ENCODE measurements at places on chromosomes 5 and 9.

GRCh38 chr5:82487131-82487530 lies 209.0 kb upstream of the RPS23 start:
- DNase-seq: no peak

DNA sequence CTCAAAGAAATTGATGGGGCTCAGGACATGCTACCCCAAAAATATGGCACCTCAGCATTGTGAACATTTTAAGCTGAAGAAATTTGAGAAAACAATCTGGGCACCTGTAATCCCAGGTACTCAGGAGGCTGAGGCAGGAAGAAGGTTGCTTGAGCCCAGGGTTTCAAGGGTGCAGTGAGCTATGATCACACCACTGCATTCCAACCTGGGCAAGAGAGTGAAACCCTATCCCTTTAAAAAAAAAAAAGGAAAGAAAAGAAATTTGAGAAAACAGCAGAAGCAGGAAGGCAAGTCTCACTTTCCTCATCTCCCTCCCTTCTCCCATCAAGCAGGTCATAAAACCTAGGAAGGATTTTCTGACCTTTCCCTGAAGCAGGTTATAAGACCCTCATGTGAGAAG lies 23.6 kb downstream of the TPD52L3 start:
- DNase-seq: no peak

DNA sequence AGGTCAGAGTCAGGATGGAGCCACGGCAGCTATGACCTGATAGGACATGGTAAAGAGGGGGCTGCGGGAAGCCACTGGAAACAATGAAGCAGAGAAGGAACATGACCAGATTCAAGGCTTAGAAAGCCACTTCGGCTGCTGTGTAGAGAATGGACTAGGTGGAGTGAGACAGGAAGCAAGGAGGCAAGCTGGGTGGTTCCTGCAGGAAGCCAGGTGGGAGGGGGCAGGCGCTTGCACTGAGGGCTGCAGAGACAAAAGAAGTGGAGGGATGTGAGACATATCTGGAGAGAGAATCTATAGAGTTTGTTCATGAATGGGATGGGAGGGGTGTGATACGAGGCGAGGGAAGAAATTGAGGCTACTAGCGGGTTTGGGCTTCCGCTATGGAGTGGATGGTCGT lies 19.0 kb upstream of the N4BP3 start:
- DNase-seq: no peak

DNA sequence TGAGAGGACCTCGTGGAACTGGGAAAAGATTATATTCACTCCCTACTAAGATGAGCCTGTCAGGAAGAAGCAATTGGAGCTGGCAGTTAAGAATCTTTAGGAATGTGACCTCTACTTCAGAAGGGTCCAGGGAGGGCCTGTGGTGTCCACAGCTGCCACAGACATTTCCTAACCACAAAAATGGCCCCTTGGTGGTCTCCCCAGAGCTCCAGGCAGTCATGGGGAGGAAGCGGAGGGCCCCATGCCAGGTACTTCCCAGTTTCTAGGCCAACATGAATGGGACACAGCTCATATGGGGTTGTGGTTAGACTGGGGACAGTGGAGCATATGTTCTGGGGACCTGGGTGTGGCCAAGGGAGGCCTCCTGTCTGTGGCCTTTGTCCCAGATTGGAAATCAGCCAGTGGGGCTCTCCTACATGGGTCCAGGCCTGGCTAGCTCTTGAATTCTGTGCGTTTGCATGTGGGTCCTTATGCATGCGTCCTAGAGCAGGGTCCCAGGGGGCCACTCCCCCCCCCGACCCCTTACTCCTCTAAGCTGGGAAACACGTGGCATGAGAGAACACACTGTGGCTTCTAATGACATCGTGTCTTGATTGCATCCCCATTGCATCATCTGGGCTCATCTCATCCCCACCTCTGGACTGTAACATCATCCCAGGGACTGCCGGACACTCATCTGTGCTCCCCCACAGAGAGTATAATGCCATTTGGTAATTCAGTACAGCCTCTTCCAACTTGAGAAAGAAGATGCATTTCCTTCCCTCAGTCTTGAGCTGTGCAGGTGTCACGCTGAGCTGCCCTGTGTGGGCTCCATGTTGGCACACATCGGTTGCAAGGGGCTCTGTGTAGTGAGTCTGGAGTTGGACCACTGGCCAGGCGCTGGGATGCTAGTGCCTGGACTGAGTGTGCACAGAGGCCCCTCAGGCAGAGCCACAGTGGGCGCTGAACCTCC lies 31.3 kb downstream of the IRF1 start:
- no peak for DNase-seq

- DNase-seq: no peak
Measured at GRCh38 chr5:139847790-139848507, 52.3 kb downstream of the PSD2 start.

DNA sequence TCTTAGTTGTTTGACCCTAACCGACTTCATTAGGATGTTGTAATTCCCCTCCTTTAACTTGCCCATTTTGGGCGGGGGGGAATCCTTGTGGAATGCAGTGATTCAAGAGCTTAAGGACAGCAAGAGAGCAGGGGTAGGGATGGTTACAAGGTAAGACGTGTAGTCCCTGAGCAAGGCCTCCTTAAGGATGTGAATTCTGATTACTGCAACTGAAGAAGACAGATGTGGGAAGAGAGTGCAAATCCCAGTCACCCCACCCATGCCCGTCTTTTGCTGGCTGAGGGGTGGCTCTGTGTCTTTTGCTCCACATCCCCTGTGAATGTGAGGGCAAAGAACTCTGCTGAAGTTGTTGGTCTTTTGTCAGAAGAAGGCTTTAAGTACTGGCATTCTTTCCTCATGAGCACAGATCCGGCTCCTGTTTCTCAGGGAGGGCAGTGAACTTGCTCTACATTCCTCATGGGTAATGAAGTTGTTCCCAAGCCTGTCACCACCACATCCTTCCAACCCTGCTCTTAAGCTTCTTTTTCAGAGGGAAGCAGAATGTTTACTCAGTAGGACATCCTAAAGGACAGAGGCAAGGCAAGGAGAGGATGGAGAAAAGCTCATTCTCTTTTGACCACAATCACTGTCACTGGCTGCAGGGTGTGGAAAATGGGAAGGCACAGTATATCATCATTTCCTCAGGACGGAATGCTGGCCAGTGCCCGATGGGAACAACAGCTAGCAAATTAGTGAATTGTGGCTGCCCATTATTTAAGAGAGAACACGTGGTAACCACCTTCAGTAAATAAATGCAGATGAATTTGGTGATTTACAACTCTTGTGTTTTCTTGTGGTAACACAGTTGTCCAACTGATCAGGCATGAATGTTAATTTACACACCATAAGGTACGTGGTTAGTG lies 61.5 kb downstream of the RAI14 start:
- DNase-seq: no peak

GRCh38 chr5:173229966-173230689 lies 4.9 kb downstream of the NKX2-5 start:
- DNase-seq: no peak

DNA sequence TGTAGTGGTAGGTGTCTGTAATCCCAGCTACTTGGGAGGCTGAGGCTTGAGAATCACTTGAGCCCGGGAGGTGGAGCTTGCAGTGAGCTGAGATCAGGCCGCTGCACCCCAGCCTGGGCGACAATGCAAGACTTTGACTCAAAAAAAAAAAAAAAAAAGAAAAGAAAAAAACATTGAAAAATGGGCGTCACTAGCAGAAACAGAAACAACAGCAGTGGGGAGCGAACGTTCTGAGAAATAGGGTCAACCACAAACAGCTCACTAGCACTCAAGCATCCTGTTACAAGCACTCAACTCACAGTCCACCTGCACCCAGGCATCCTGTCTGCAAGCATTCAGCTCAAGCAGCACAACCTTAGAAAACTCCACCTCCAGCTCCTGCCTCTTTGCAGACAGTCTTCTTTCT lies 17.2 kb downstream of the TRIM14 start:
- DNase-seq: no peak

GRCh38 chr9:24516463-24516862 lies 29.2 kb downstream of the IZUMO3 start:
- no peak for DNase-seq

GRCh38 chr5:123450114-123450513 lies 26.9 kb upstream of the CEP120 start:
- DNase-seq: no peak

DNA sequence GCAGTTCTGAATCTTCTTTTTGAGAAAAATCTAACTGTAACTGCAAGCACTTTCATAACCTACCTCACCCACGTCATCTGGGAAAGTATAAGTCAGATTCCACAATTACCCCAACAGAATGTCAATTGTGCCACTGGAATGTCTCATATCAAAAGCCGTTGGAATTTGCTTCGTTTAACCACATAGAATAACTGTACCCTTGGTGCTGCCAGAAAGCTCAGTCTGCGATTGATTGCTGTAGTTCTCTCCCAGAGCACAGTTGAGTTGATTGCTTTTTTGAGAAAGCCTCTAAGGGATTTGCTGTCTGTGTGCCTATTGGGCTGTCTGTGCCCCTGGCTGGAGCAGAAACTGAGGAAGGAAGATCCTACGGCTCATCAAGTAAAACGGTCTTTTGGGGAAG lies 583.6 kb downstream of the TMEM38B start:
- DNase-seq: no peak

DNA sequence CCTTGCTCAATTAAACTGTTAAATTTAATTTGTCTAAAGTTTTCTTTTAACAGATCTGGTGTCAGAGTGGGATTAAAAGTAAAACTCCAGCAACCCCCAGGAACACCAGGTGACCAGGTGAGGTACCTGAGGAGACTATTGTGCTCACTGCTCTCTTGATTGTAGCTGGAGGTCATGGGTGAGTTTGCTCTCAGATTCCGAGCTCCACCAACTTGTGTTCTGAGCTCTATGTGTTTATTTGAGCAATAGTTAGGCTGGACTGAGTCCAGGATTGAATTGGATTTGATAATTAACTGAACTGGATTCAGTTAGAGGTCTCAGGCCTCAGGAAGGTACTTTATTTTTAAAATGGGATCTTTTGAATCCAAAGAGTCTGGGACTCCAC lies 17.9 kb upstream of the SCGB3A2 start:
- no peak for DNase-seq

- no peak for DNase-seq
Measured at GRCh38 chr5:132526974-132527564, 16.3 kb downstream of the IL5 start.

DNA sequence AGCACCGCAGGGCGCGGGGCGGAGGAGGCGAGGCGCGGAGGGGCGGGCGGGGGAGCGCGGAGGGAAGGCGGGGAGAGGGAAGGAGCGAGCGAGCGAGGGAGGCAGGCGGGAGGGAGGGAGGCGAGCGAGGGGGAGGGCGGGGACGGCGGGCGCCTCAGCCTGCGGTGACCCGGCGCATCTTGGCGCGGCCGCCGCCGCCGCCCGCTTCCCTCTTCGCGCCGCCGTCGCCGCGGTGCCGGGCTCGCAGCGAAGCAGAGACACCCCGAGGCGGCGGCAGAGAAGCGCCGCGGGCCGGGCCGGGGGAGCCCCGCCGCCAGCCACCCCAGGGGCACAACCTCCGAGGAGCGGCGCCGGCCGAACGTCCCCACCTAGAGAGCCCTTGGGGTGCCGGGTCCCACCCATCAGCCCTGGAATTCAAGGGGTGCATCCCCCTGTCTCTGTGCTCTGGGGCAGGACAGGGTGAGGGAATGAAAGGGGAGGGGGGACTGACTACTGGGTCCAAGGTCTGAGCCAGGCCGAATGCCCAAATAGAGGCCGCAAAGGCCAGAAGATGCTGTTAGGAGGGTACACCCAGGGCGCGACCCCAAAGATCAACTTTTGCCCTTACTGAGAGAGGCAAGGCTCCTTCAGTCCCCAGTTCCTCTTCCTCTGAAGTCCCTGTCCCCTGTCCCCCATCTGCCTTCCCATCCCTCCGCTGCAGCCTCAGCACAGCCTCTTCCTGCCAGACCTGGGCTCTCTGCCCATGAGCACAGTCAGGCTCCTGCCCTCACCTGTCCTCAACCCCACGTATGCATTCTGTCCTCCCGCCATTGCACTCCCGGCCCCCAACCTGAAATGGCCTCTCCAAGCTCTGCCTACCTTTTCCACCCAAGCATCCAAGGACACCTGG lies at the start of gene ADAMTS2:
TSS of gene ADAMTS2 (minus strand) at position 29 of the 889 bp plus-strand sequence. CDS start 133 bp downstream, outside the sequence.
- peak; percentile 64 for DNase-seq

- no peak for DNase-seq
Measured at GRCh38 chr5:108858959-108859358, 111.3 kb downstream of the FER start.

DNA sequence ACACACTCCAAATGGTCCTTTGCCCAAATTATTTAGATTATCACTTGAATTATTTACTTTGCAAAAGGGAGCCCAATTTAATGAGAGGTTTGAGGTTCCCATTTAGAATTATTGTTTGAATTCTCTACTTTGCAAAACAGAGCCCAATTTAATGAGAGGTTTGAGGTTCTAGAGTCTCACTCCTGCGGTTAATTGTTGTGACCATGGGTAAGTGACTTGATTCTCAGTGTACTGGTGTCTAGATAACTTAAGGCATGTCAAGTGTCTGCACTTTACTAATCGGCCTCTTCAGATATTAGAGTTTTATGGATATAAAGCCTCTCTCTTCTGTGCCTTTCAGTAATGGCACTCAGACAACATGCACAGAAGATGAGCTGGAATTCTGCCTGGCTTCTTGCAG lies 67.5 kb downstream of the YIPF5 start:
- no peak for DNase-seq

DNA sequence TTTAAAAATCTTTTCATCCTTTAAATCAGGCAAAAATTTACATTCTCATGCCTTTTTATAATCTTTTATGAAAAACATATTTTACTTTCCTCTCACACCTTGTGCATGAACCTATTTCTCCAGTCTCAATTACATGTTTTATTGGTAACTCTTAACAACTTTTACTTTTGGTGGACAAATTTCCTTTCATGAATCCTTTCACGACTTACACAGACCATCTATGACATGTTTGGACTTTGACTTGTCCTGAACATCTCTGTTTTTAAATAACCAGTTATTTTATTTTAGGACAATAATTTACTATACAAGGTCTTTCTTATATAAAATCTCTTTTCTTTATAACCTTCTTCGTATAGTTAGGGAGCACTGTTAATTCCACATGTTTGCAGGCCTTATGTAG lies 26.5 kb upstream of the MTMR12 start:
- no peak for DNase-seq

- DNase-seq: no peak
Measured at GRCh38 chr9:91659529-91660495, 236.2 kb upstream of the NFIL3 start.
